A549 treated with ZK216348 at 1 μM for 4 hours (cell line): ENCODE measurements at places on chromosomes 5 and 9. TPM values are rescaled to one million over a fixed set of nuclear protein-coding genes. Genes with fewer than 3 reads are reported as not detected.

NEUROG1 gene
- not detected in 5 replicates for total RNA-seq

SGCD gene
- 3.7 to 6.3 TPM (median 4.3 TPM) in 5 replicates for total RNA-seq

ZNF189 gene
- 7.0 to 9.9 TPM (median 7.1 TPM) in 5 replicates for total RNA-seq

FBXW11 gene
- 28.4 to 42.3 TPM (median 35.8 TPM) in 5 replicates for total RNA-seq

TAS2R1 gene
- not detected in 5 replicates for total RNA-seq

GABRA1 gene
- not detected in 5 replicates for total RNA-seq

LHX6 gene
- 0.57 to 1.3 TPM (median 1.2 TPM) in 5 replicates for total RNA-seq

CACFD1 gene
- total RNA-seq: 2.1 to 5.0 TPM (median 4.3 TPM) in 5 replicates

NRG2 gene
- total RNA-seq: 1.3 to 2.3 TPM (median 2.0 TPM) in 5 replicates

TMCO6 gene
- total RNA-seq: 8.7 to 15.2 TPM (median 13.7 TPM) in 5 replicates

AQP3 gene
- 11.1 to 21.4 TPM (median 20.2 TPM) in 5 replicates for total RNA-seq

CSF1R gene
- 0.06 to 0.33 TPM (median 0.15 TPM) in 4 of 5 replicates, not detected in the other for total RNA-seq

ORM1 gene
- total RNA-seq: not detected in 5 replicates

ELOVL7 gene
- 7.4 to 14.1 TPM (median 11.3 TPM) in 5 replicates for total RNA-seq

WDR70 gene
- 9.4 to 14.5 TPM (median 11.7 TPM) in 5 replicates for total RNA-seq

ABO gene
- total RNA-seq: 0.19 TPM in 1 of 5 replicates, not detected in the others

EMB gene
- 3.8 to 9.0 TPM (median 6.1 TPM) in 5 replicates for total RNA-seq

LRRC70 gene
- 0.25 TPM in 1 of 5 replicates, not detected in the others for total RNA-seq

ANKRD31 gene
- total RNA-seq: 0.05 to 0.08 TPM (median 0.06 TPM) in 5 replicates

PCDHGB3 gene
- total RNA-seq: 0.12 to 0.29 TPM (median 0.27 TPM) in 5 replicates

CXXC5 gene
- total RNA-seq: 12.7 to 22.8 TPM (median 19.7 TPM) in 5 replicates

STOML2 gene
- total RNA-seq: 175 to 265 TPM (median 255 TPM) in 5 replicates

PCSK1 gene
- total RNA-seq: 0.09 to 0.29 TPM (median 0.25 TPM) in 5 replicates

PCDHGA6 gene
- 0.05 to 0.29 TPM (median 0.20 TPM) in 5 replicates for total RNA-seq

C9orf50 gene
- total RNA-seq: not detected in 5 replicates

OR2Y1 gene
- total RNA-seq: not detected in 5 replicates

CDC25C gene
- 10.3 to 13.5 TPM (median 10.6 TPM) in 5 replicates for total RNA-seq

KIF20A gene
- 44.6 to 48.6 TPM (median 46.7 TPM) in 5 replicates for total RNA-seq

PRUNE2 gene
- not detected in 5 replicates for total RNA-seq

IL13 gene
- 0.13 TPM in 1 of 5 replicates, not detected in the others for total RNA-seq

MEIKIN gene
- not detected in 5 replicates for total RNA-seq
